ENCODE measurements at places on chromosomes 16 and 17. TPM values are rescaled to one million over a fixed set of nuclear protein-coding genes. Genes with fewer than 3 reads are reported as not detected.

DNA sequence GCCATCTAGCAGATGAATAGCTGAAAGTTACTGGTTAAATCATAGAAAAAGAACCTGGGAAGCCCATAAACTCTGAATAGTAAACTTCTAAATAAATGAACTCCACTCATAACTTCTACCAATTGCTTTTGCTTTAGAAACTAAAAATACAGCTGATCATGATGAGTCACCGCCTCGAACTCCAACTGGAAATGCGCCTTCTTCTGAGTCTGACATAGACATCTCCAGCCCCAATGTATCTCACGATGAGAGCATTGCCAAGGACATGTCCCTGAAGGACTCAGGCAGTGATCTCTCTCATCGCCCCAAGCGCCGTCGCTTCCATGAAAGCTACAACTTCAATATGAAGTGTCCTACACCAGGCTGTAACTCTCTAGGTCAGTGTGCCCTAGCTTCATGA, 9.7 kb downstream of the KAT7 start:
- no peak for DNase-seq

DNA sequence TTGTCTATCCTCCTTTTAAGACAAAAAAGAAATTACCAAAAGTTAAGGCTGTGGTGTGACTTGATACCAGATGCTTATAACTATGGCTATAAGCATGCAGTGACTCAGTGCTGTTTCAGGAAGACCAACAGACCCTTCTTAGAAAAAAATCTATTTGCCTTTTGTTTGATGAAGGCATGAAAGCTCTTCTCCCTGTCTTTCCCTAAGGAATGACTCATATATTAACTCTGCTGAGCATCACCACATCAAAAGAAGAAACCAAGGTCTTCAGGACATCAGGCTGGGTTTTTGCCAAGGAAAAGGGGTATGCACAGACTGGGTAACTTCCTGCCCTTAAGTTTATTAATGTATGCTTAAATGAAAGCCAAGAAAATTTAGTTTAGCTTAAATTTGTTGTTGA, 47.1 kb downstream of the VMP1 start:
- DNase-seq, result no peak

DNA sequence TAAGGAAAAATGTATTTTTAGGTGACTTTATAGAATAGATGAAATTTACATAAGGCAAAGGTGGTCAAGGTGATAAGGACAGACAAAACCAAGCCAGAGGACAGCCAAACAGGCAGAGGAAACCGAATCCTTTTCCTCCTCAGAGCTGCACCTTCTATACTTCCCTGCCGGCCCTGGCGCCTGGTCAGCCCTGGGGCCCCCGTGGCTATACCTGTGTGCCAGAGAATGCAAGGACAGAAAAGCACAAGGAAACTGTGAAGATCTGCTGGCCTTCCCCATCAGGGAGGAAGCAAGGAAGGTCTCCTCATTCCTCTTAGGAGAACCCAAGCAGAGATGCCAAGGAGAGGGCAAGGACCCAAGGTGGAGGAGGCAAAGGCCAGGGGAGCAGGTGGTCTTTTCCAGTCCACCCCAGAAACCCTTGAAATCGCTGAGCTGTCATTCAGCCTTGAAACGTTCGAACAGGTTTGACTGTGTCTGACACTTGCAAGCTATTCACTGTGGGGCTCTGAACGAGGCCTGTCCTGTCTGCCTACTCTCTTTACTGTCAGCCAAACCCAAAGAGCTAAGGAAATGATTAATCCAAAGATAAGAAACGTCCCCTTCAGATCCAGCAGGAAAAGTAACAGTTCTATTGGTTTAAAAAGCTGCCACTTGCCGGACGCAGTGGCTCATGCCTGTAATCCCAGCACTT, 114.4 kb downstream of the XYLT1 start:
- no peak for DNase-seq

GRCh38 chr17:49294122-49294521, 63.5 kb upstream of the PHOSPHO1 start:
- DNase-seq, result no peak

GRCh38 chr17:27649929-27650328, 18.9 kb downstream of the LGALS9 start:
- no peak for DNase-seq

- DNase-seq, result no peak
Measured at GRCh38 chr17:2847381-2848333, 51.4 kb downstream of the RAP1GAP2 start.

DNA sequence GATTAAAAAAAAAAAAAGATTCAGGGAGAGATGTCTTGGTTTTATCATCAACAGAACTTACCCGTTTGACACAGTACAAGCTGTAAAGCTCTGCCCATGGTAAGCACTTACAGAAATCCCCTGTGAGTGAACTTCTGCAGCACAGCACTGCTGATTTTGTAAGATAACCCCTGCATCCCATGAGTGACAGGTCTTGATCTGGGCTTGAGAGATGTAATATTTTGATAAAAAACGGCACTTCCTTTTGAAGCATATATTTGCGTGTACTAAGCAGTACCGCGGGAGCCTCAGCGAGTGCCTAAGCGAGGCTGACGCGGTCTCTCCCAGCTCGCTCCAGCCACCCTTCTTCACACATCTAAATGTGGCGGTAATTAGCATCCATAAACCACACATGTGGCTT, 50.5 kb downstream of the IKZF3 start:
- DNase-seq, result peak; percentile 51

- no peak for DNase-seq
Measured at GRCh38 chr16:72910875-72911274, 137.1 kb downstream of the ZFHX3 start.

GRCh38 chr16:20799599-20799998, 6.7 kb downstream of the ERI2 start:
- no peak for DNase-seq

- peak; percentile 15 for DNase-seq
Measured at GRCh38 chr16:77273-77806, 685 bp upstream of the MPG start.

GRCh38 chr17:52754838-52755237, 596.3 kb upstream of the CA10 start:
- DNase-seq, result no peak

DNA sequence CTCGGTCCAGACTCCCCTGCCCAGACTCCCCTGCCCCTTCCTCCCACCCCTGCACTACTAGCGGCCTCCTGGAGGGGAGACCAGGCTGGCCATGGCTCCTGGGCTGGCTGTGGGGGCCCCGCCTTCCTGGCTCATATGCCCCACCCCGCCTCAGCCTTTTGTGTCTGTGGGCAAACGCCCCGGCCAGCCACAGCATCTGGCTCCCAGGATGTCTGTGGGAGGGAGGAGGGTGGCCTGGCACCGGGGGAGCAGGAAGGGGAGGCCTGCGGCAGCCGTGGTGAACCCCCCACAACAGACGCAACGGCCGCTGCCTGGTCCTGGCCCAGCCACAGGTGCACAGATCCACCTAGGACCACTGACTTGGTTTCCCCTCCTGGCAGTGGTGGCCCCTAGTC, 32.9 kb downstream of the BAHCC1 start:
- DNase-seq, result no peak

GRCh38 chr16:22888791-22889190, 74.8 kb downstream of the HS3ST2 start:
- no peak for DNase-seq

DNA sequence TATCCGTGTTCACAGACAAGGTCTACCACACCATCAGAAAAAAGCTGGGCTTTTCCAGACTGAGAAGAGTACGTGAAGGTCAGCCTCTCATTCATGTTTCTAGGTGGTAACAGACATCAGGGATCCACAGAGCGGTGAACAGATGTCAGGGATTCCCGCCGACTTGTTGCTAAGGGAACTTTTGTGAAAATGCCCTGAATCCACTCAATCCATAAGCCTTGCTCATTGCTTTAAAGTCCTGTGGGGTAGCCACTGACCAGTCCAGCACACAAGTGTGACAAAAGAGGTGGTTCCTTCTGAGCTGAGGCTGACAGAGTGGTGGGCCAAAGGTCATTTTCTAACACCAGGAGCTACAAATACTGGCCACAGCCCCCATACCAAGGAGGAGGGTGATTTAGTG, 5.9 kb downstream of the GAS7 start:
- DNase-seq, result no peak

DNA sequence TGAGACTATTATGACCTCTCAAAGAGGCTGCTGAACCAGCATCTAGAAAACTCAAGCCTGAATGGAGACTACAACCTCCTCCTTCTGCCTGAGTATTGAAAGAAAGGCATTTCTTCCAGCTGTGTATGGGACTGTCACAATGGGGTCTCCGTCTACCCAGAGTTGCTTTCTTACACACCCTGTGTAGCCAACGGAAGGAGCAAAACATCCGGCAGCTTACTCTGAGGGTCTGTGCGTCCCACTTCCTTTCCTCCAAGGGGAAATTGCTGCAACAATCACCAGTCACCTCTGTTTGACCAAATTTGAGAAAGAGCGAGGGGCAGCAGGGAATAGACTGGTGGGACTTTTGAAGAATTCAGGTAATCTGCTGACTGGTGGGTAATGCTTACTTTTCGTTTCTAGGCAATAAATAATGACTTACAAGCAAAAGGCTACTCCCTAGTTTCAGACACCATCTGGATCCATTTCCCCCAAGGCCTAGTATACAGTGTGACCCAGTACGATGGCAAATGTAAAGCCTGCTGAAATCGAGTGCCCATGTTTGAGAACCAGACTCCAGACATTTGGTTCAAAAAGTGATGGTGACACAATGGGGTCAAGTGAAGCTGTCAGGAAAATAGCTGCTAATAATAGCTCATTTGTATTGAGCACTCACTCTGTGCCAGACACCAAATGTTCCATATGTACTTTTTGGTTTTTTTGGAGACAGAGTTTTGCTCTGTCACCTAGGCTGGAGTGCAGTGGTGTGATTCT, 81.7 kb downstream of the YPEL2 start:
- no peak for DNase-seq

GRCh38 chr17:63530557-63531021, 7.4 kb downstream of the KCNH6 start:
- no peak for DNase-seq

GRCh38 chr17:79224903-79225302, 150.3 kb downstream of the ENGASE start:
- DNase-seq, result no peak

DNA sequence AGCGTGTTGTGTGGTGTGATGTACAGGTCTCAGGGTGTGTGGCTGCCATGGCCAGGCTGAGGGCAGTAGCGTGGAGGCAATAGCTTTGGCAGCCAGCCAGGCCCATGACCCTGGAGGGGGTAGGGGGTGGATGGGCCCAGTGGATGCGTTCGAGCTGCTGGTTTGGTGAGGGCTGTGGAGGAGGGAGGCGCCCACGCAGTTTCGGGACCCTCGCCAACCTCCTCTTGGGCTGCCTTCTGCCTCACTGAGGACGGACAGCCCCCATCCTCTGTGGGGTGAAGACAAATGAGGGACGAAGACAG, 238.6 kb upstream of the GSE1 start:
- no peak for DNase-seq

DNA sequence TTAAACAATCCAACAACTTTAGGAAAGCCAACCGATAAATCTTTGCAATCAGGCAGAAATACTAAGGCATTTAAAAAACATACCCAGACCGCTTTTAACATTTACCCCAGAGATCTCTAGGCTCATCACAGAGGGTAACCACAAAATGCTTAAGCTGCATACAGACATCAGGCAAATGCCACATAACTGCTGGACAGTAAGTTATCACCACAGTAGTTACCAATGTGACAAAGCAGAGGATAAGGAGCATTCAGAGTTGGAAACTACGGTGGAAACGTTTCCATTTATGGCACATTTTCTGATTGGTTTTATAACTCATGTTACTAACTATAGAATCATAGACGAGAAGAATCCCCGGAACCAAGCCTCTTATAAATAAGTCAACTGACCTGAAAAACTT, 77.5 kb downstream of the KANSL1 start:
- DNase-seq, result no peak

DNA sequence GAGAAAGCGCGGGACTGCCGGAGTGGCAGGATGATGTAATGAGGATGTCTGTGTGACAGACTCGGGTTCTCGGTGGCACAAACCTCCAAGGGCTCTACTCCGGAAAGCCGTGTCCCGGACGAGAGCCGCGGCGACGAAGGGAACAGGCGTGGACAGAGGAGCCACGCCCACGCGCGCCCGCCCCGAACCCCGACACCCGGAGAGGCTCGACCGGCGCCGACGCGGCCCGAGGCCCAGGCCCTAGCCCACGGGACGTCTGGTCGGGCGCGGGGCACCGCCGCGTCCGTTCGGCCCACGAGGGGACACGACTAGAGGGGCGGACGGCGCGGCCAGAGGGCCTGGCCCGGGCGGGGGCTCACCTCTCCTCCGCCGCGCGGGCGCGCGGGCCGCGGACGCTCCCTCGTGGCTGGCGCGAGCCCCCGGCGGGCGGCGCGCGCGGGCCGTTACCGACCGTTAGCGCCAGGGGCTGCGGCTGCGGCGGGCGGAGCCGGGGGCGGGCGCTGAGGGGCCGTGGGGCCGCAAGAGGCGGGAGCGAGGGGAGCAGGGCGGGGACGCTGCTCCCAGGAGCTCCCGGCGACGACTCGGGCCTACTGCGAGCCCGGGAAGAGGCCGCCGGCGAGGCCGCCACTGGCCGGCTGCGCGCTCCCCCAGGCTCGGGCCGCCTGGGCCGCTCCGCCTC, 2.1 kb upstream of the IRX5 start:
- peak; percentile 20 for DNase-seq

DNA sequence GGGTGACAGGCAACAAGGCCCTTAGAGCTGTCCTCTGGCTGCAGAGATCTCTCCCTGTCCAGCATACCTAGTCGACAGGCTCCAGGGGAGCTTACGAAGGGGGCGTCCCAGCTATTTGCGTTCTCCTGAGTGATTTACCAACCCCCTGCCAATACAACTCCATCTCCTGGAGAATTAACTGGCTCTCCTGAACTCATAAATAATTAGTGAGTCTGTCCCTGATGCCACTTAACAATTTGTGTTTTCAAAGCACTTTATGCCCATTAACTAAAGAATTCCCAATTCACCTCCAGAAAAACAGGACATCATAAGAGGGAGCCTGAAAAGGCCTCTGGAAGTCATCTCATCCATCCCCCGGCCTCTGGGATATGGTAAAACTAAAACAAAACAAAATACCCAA, 26.7 kb downstream of the SDK2 start:
- DNase-seq, result no peak

DNA sequence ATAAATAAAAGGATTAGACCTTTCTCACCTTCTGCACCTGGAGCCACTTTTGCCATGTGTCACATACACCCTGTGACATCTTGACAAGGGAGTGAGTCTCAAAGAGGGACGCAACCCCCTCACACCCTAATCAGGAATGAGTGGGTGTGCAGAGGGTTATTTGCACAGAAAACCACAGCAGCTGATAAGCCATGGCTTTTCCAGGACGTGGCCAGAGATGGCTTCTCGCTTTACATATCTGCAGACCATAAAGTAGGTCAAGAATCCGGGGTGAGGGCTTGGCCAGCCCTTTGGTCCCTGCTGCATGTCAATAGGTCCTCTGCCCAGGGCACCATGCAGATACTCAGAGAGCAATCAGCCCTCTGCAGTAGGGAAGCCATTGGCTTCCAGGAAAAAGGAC, 2.4 kb upstream of the CD300LF start:
- DNase-seq, result no peak

The BAIAP3 gene
- total RNA-seq, result 5.3 TPM

The NOMO2 gene
- 43.0 TPM for total RNA-seq

The ZNF598 gene
- total RNA-seq, result 66.2 TPM

The KRTAP2-3 gene
- not detected for total RNA-seq

The NLRC5 gene
- 474 TPM for total RNA-seq

Measured in naive thymus-derived CD8-positive, alpha-beta T cell (primary cell).